ENCODE measurements at places on chromosomes 4 and X. TPM values are rescaled to one million over a fixed set of nuclear protein-coding genes. Genes with fewer than 3 reads are reported as not detected.

- no peak for DNase-seq
- H3K27me3 ChIP-seq: no peaks in the 10 kb centered on the region
- no peaks in the 10 kb centered on the region for H3K4me1 ChIP-seq
- no peak overlapping the region for H3K27ac ChIP-seq
Observed at GRCh38 chr4:81454499-81454898, 17.2 kb downstream of the RASGEF1B start.

DNA sequence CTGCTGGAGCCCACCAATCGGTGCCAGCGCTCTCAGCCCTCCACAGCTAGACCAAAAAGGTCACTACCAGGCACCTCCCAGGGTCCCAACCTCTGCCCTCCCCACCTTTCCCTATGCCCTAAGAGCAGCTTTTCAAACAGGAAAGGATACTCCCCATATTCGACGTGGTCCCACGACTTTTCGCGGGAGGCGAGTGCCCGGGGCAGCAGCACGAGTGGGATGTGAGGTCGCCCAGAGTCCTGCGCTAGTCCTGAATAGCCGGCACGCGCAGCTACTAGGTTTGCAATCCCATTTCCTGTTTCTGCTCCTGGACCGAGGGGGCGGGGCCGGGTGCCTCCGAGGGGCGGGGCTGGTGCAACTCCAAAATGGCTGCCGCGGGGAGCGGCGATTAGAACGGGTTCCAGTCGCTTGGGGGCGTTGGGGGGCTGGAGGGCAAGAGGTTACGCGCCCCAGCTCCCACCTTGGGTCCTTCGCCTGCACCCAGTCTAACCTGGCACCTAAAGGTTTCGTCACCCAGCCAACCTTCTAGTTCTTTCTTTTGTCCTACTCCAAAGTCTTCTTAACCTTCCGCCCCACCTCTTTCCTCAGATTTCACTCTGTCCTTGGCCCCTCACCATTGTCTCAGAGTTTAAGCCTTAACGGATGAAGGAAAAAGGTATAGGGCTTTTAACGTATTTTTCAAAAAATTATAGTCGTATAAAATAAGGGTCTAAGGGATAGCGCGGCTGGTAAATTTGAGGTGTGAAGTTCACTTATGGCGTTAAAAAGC lies 85.0 kb upstream of the TENT5D start:
- H3K36me3 ChIP-seq: no peaks in the 10 kb centered on the region
- no peaks in the 10 kb centered on the region for H3K27me3 ChIP-seq
- no peak overlapping the region for H3K4me3 ChIP-seq

RTL3 gene
- not detected for total RNA-seq

DNA sequence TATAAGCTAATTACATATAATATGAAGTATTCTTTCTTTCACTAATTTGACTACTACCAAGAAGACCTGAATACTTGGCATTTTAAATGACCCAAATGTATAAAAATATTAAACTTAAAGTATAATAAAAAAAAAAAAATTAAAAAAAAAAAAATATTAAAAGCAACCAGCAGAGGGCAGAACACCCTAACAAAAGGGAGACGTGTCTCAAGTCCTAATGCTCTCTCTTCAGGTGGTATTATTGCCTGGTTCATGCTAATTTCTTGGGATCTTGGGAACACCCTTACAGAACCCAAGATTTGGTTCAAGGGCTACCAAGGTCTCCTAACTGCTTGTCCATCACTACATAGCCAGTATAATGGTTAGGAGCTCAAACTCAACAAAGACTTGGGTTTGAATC lies 754.8 kb downstream of the RAB28 start:
- no peaks in the 10 kb centered on the region for H3K4me1 ChIP-seq
- no peaks in the 10 kb centered on the region for H3K27me3 ChIP-seq
- H3K27ac ChIP-seq: no peak overlapping the region
- DNase-seq: no peak
- H3K4me3 ChIP-seq: no peak overlapping the region

DNA sequence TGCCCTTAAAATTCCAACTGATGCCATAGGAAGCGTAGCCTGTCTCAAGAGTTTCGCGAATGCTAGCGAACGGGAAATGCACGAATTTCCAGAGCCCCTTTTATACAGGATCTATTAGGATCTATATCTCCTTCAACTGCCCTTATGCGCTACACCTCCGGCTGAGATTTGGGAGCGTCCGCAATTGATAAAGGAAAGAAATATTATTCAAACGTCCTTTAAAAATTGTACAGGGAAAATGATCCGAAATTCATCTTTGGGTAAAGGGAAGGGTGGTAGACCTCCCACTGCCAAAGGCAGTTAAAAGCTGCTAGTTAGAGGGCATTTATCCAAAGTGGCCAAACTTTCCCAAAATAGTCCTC lies 609 bp downstream of the NR3C2 start:
- H3K27ac ChIP-seq: peak overlapping the region; percentile 42
- H3K27me3 ChIP-seq: no peaks in the 10 kb centered on the region
- peak overlapping the region; percentile 78 for H3K4me3 ChIP-seq
- peaks cover 20% of the 10 kb centered on the region for H3K4me1 ChIP-seq
- no peaks in the 10 kb centered on the region for H3K36me3 ChIP-seq
- DNase-seq: no peak

DCAF8L2 gene
- total RNA-seq: not detected

- no peaks in the 10 kb centered on the region for H3K4me1 ChIP-seq
- no peak overlapping the region for H3K4me3 ChIP-seq
- H3K27me3 ChIP-seq: no peaks in the 10 kb centered on the region
- H3K27ac ChIP-seq: no peak overlapping the region
- no peaks in the 10 kb centered on the region for H3K36me3 ChIP-seq
Observed at GRCh38 chrX:153791104-153791852, 2.9 kb downstream of the IDH3G start.

DNA sequence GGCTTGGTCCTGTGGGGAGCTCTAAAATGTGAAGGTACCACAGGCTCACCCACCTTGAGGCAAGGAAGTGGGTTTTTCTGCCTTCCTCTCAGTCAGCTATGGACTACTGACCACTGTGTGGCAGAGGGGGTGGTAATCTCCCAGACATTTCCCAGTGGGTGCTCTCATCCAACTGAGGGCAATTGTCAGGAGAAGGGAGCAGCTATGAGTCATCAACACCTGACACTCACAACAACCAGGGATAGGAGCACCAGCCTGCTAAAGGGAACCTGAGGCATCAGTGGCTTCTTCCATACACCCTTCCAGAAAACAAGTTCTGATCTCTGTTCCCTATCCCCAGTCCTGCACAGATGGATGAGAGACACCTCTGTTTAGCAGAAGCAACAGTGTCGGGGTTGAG lies 468.8 kb downstream of the BCOR start:
- H3K4me1 ChIP-seq: no peaks in the 10 kb centered on the region
- H3K4me3 ChIP-seq: no peak overlapping the region
- H3K27me3 ChIP-seq: no peaks in the 10 kb centered on the region
- no peak for DNase-seq

GRCh38 chr4:113398441-113399143 lies 349.1 kb downstream of the ANK2 start:
- no peak overlapping the region for H3K4me3 ChIP-seq
- no peaks in the 10 kb centered on the region for H3K36me3 ChIP-seq
- H3K27ac ChIP-seq: no peak overlapping the region
- no peaks in the 10 kb centered on the region for H3K27me3 ChIP-seq
- H3K4me1 ChIP-seq: no peaks in the 10 kb centered on the region

DNA sequence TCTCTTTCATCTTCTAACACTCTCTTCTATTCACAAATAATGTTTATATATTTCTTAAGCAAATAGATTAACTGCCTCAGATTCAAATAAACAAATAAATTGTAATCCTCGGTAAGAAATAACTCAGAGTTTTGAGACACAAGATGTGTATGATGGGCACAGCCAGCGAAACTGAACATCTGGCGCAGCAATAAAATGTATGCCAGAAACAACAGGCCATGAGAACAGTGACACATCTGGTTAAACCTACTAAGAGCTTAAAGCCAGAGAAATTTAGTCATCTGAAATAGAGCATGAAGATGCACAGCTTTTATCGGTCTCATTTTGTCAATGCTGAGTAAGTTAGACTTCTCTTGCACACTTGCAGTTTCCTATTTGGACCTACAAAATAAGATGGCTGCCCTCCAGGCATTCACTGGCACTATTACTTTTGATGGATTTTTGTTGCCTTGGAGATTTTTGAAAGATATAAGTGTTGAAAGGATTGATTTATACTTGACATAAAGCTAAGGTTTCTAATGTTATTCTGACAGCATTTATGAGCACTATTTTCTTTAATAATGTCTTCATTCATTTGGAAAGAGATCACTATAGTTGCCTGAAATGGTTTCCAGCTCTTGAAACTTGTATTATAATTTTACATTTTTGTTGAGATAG lies 1444.0 kb downstream of the PCDH18 start:
- H3K27me3 ChIP-seq: no peaks in the 10 kb centered on the region
- no peak overlapping the region for H3K4me3 ChIP-seq
- no peak for DNase-seq
- H3K27ac ChIP-seq: no peak overlapping the region

DNA sequence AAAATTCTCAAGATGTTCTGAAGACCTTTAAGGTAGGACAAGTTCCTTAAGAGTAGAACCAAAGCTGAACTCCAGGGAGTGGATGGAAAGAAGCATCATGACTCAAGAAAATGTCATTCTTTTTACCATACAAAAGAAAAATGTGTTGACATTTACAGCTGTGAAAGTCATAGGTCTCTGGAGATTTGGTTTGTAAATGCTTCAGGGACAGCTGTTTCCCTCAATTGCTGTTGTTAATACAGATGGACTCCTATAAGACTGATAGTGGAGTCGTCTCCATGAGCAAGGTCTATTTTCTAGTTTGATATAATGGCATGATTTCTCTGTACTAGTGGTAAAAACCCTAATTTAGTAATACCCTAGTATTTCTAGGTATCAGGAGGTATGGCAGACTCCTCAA lies 101.7 kb downstream of the PHOX2B start:
- no peak overlapping the region for H3K27ac ChIP-seq
- H3K4me1 ChIP-seq: peaks cover 12% of the 10 kb centered on the region
- no peaks in the 10 kb centered on the region for H3K36me3 ChIP-seq
- no peak for DNase-seq
- H3K27me3 ChIP-seq: no peaks in the 10 kb centered on the region

GRCh38 chrX:15664487-15665444 lies at the start of gene CLTRN:
Gene CLTRN, minus strand, starts transcription at chrX:15664805. Its CDS starts 30 bp downstream, at chrX:15664775.
- no peak within 1 kb of the TSS for H3K27ac ChIP-seq
- H3K36me3 ChIP-seq: no peaks in the 10 kb centered on the region
- no peak within 1 kb of the TSS for H3K4me3 ChIP-seq
- peaks cover 8% of the 10 kb centered on the region for H3K27me3 ChIP-seq

GRCh38 chr4:25051534-25051933 lies 20.8 kb upstream of the LGI2 start:
- no peak overlapping the region for H3K4me3 ChIP-seq
- H3K27ac ChIP-seq: no peak overlapping the region
- no peaks in the 10 kb centered on the region for H3K27me3 ChIP-seq
- H3K4me1 ChIP-seq: no peaks in the 10 kb centered on the region

ADH4 gene
- 284 TPM for total RNA-seq

SOD3 gene
- 2.9 TPM for total RNA-seq

GRCh38 chrX:45758319-45758718 lies 557.6 kb upstream of the DIPK2B start:
- no peak overlapping the region for H3K4me3 ChIP-seq
- no peaks in the 10 kb centered on the region for H3K36me3 ChIP-seq
- no peak overlapping the region for H3K27ac ChIP-seq
- no peak for DNase-seq
- no peaks in the 10 kb centered on the region for H3K27me3 ChIP-seq
- H3K4me1 ChIP-seq: no peaks in the 10 kb centered on the region
